NCI-H774 (cell line): ENCODE measurements at places on chromosomes 2 and 18.

- DNase-seq = no peak
Observed at GRCh38 chr2:145914716-145915115, 1394.8 kb upstream of the ZEB2 start.

- DNase-seq = no peak
Observed at GRCh38 chr18:5943514-5943913, 48.2 kb upstream of the TMEM200C start.

GRCh38 chr2:107634172-107634571, 192.5 kb upstream of the RGPD4 start:
- no peak for DNase-seq

DNA sequence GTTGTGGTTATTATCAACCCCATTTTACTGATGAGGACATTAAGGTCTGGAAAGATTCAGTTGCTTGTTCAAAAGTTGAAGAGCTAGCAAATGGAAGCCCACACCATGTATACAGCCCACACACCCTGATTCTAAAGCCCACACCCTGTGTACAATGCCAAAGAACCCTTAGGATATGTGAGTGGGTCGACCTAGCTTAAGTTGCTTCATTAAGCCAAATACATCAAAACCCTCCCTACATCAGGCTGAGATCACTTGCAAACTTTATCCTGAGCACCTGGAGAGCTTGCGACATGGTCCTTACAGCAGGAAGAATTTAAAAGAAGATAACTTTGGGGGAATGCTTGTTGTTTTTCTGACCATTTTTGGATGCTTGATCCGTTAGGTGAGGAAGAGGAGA, 435 bp upstream of the ARHGAP25 start:
- DNase-seq = no peak

DNA sequence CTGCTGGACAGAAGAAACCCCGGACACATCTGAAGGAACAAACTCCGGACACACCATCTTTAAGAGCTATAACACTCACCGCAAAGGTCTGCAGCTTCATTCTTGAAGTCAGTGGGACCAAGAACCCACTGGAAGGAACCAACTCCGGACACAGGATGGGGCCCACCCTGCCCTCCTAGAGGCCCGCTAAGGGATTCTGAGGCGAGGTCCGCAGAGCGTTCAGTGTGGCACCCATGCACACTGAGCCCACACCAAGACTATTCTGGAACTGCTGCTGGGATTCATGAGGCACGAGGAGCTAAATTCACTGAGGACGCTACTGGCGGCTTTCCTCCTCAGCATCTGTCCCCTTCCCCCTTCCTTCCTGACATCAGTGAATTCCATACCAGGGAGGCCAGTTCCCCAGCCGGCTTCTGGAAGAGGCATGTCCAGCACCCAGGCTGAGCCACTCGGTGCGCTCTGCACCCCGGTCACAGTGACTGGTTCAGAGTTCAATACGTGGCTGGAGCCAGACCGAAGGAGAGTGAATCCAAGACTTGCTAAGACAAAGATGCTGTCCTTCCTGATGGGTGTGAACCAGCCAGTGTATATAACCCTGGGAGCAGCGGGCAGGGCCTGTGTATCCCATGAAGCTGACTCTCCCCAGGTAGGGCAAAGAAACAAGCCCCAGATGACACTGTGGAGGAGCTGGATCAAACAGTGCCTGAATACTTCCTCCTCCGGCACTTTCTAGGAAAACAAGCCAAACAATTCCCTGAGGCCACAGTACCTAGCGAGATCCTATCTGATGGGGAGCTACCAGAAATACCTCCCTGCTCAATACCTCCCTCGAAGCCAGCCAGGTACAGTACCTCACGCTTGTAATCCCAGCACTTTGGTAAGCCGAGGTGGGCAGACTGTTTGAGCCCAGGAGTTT, 11.1 kb downstream of the HDAC4 start:
- DNase-seq = no peak

- DNase-seq = no peak
Observed at GRCh38 chr18:62939926-62940325, 224.6 kb downstream of the PHLPP1 start.

- DNase-seq = no peak
Observed at GRCh38 chr2:218944759-218945404, 14.6 kb upstream of the CDK5R2 start.

DNA sequence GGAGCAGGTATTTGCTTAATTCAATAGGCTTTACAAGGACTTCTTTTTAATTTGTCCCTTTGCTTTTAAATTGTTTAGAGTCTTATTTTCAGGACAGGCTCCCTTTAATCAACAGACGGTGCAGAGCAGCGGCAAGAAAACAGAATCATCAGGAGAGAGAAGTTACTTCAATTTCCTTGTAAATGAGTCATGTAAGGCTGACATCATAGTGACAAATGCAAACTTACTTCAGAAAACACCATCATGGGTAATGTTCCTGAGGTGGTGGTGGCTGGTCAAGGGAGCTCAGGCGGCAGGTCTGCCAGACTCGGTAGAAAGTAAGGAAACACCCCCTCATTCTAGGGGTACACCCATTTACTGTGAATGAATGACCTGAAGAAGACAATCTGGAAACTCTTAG, 395.1 kb downstream of the FBXO15 start:
- DNase-seq = no peak

- DNase-seq = no peak
Observed at GRCh38 chr2:170824526-170825015, 7.9 kb downstream of the GAD1 start.

DNA sequence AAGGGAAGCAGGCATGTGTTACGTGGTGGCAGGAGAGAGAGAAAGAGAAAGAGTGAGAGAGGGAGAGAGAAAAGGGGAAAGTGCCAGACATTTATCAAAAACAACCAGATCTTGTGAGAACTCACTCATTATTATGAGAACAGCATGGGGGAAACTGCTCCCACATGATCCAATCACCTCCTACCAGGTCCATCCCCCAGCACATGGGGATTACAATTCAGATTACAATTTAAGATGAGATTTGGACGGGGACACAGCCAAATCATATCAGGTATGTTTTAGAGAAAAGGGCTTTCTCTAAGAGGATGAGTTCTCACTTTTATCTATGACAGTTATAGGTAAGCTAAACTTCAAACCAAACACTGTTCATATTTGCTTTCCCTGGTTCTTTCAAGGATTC, 597.3 kb upstream of the PIK3C3 start:
- DNase-seq = no peak

GRCh38 chr18:64409511-64409910, 260.6 kb upstream of the LINC00305 start:
- DNase-seq = no peak

DNA sequence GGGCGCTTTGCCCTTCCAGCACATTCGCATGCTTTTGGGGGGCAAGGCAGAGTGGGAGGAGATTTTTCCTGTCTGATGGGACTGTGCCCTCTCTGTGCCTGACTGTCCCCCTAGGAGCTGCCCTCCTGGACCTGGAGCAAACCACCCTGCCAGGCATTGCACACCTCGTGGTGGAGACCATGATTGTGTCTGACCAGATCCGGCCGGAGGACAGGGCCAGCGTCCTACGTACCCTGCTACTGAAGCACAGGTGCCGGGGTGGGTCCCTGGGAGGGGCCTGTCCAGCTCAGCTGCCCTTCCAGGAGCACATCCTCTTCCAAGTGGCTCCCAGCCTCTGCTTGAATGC, 5.3 kb downstream of the SLC4A3 start:
- DNase-seq = no peak

DNA sequence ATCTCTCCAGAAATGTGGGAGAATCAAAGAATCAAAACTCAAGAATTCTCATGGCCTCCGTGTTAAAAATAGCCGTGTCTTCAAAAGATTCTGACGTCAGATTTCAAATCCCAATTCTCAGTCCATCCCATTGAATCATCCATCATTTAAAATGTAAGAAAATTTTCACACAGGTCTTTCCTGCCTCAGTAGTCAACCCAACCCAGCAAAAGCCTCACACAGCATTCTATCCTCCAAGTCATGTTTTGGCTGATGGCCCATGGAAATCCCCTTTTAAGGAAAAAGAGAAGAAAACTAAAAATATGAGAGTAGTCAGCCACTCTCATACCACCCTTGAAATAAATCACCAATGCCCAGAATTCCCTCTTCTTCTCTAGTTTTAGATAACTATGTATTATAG, 211.8 kb downstream of the C1D start:
- no peak for DNase-seq

GRCh38 chr2:85769983-85770362, 16.2 kb downstream of the ATOH8 start:
- DNase-seq = no peak

GRCh38 chr2:43086451-43087221, 139.8 kb downstream of the ZFP36L2 start:
- DNase-seq = no peak

- no peak for DNase-seq
Observed at GRCh38 chr2:12044857-12045256, 298.4 kb downstream of the LPIN1 start.

DNA sequence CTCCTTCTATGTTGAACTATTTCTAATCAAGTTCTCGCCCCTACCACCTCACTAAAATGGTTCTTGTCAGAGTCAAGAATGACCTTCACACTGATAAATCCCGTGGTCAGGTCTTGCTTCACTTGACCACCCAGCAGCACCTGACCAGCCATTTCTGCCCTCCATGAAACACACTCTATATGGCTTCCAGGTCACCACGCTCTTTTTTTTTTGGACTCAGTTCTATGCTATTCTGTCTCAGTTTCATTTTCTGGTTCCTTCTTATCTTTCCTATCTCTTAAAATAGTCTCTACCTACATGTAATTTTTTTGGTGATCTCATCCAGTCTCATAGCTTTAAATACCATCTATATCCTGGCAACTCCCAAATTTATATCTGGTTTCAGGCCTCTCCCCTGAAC, 11.4 kb downstream of the EIF2AK3 start:
- DNase-seq = no peak

- DNase-seq = no peak
Observed at GRCh38 chr2:239194731-239195317, 206.0 kb downstream of the HDAC4 start.

DNA sequence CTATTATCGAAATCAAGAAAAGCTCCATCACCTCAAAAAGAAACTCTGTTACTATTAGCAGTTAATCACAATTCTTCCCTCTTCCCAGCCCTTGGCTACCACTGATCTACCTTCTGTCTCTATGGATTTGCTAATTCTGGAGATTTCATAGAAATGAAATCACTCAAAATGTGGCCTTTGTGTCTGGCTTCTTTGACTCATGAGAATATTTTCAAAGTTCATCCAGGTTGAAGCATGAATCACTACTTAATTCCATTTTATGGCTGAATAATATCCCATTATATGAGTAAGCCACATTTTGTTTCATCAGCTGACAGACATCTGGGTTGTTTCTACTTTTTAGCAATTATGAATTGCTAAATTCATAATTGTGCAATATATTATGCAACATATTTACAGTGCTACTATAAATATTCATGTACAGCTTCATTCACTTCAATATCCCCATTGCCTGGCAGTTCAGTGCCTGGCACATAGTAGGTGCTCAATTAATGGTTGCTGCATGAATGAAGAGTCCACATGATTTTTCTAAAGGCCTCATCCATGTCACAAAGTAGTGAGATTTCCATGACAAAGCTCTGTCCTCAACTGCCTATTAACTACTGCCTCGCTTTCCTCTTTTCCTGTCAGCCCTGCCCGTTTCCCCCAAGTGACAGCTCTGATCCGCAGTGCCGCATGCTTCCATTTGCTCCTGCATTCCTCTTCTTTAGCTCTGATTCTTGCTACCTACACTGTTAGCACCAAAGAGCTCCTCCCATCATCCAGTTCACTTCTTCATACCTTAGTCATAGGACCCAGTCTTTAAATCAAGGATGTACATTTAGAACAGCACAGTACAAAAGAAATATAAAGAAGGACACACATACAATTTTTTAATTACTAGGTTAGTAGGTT, 32.8 kb downstream of the CCDC93 start:
- DNase-seq = no peak

GRCh38 chr18:8439055-8439454, 170.2 kb upstream of the RAB12 start:
- DNase-seq = no peak

GRCh38 chr2:74569686-74570085, 15.2 kb downstream of the DOK1 start:
- DNase-seq = no peak

- DNase-seq = no peak
Observed at GRCh38 chr2:149544692-149545091, 42.9 kb downstream of the MMADHC start.

DNA sequence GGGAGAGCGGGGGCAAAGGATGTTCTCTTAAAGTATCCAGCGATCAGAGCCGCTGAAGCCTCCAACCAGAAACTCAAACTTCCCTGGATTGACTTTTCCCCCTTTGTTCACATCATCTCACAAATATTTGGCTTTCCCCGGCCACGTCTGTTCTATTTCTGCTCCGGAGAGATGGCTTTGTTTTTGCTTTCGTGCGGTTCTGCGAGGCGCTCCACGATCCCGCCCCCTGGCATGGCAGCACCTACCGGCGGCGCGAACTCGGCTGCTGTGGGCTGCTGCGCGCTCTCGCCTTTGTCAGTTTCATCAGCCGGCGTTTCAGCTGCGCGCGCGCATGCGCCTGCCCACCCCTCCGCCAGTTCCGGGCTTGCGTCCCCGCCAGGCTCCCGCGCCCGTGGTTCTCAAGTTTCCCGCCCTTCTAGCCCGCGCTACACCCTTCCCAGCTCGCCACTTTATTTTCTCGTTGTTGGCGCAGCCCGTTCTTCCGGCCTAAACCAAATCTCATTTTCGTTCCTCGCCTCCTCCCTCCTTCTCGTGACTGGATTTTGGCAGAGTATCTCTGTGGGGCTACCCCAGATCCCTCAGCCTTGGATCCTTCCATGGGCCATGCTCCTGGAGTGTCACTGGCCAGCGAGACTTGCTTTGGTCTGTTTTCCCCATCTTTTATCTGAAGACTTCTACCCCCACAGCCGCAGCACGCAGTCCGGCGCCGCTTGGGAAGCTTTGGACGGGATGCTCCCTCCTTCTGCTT, 98.0 kb downstream of the INSIG2 start:
- DNase-seq = peak; percentile 87

DNA sequence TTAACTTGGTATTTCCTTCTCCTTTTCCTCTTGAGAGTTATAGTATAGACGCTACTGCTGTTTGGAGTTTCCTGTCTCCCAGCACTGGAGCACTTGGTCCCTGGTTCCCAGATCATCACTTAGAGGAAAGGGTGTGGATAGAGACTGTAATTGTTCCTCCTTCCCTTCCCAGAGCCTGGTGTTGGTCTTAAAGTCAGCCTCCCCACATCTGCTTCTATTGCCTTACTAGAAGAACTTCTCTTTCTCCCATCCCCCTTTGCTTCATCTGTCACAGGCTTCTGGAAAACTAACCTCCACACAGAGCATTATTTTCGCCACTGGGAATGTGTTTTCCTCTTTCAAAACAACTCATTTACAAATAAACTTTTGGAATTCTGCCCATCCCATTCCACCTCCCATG, 131.0 kb downstream of the CCDC85A start:
- no peak for DNase-seq

DNA sequence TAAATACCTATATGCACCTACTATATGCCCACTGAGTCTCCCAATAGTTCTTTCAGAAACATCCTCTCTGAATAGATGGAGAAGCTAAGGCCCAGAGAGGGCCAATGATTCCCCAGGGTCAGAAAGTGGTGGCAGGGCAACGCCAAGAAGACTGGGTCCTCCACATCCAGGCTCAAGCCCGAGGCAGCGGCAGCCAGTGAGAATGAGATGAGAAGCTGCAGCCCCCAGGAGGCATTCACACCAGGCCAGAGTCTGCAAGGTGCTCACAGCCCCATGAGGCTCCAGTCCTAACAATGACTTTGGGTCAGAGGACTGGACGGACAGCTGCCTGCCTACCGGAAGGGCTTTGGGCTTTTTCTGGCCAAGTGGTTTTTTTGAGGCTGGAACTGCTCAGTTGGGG, 3.5 kb downstream of the TEX261 start:
- no peak for DNase-seq
